ENCODE measurements at places on chromosomes 5 and 9.

DNA sequence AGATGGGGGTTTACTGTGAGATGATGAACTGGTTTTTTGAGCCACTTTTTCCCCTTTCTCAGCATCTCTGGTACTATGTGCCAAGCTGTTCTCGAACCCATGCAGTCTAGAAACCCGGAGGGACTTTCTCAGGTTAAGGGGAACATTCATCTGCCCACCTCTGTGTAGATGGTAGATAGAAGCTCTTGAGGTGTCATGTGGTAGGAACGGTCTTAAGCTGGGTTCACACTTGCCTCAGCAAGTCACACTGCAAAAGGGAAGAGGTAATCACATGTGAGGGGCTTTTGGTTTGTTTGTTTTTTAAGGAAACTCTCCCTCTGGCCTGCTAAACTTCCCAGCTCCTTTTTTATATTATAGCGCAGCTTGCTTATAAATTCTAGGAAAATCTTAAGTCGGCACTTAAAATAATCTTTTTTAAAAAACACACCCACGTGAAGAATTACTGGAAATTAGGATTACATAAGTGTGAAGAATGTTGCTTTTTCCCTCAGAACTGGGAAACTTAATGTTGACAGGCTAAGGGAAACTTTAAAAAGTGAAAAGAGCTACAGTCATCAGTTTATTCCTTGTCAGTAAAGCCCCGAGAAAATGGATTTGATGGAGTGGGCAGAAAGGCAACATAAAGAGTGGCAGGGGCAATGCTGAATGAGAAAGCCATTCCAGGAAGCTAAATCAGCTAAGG is 430.3 kb downstream of the ARHGEF28 start:
- DNase-seq, result no peak

GRCh38 chr9:2234371-2234893 is 219.3 kb downstream of the SMARCA2 start:
- DNase-seq, result no peak

GRCh38 chr9:73871636-73872035 is 625.5 kb upstream of the RORB start:
- DNase-seq, result no peak

- DNase-seq, result no peak
Measured at GRCh38 chr5:166436872-166437271, 1854.6 kb upstream of the WWC1 start.

- DNase-seq, result no peak
Measured at GRCh38 chr9:122084026-122084675, 9.0 kb downstream of the TTLL11 start.

DNA sequence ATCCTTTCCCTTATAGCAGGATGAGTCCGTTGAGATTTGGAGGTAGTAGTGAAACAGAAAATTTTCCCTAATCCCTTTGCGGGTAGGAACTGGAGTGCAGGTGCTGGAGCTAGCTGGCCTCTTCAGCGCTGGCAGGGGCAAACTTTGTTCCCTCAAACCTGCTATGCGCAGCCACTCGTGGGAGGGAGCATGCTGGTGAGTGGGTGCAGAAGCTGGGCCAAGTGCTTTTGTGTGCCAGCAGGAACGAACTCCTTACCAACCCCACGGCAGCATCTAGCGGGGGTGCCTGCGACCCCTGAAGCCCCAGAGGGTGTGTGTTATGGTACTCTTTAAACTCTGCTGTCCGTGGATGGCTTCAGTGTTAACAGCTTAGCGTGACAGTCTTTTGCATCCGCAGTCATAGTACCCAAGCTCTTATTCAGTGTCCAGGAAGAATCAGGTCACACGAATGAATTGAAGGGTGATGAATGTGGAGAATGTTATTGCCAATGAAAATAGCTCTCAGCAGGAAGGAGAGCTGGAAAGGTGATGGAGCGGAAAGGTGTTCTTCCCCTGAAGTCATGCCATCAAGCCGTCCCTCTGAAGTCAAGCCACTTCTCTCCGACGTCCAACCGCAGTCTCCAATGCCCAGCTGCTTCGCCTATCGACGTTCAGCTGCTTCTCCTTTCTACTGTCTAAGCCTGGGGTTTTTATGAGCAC is 1445.1 kb upstream of the CDH9 start:
- no peak for DNase-seq

GRCh38 chr9:102032614-102033013 is 294.2 kb upstream of the GRIN3A start:
- DNase-seq, result no peak

DNA sequence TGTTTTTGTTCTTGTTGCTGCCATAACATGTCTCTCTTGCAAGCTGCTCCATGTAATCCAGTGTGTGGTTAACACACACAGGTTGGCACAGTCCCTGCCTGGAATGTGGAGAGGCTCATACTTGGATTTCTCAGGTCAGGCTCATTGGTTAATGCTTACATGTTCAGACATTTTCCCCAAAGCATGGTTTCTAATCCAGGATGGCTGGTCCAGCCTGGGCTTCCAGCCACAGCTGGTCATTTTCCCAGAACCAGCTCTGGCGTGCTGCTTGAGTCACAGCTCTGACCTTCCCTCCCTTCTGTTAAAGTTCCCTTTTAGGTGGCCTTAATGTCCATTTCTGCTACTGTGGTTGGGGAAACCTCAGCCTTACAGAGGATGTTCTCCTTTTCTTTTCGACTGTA is 294.3 kb downstream of the TAF11L14 start:
- no peak for DNase-seq

GRCh38 chr9:88143179-88143578 is 4.9 kb upstream of the SPATA31C2 start:
- DNase-seq, result no peak

DNA sequence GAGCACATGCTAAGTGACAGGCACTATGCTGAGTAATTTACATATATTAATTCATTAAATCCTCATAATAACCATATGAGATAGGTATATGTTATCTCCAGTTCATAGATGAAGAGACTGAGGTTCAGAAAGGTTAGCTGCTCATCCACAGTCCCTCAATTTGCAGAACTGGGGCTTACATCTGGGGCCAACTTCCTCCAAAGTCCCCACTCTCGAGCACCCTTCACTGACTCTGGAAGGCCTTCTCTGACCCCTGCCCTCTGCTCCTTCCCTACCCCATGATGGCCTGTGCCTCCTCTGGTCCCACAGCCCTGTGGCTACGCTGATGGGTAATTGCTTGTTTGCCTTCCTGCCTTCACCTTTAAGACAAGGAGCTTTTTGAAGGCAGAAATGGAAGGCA is 71.6 kb downstream of the C5orf15 start:
- DNase-seq, result no peak

Measured in stimulated activated CD8-positive, alpha-beta memory T cell treated with anti-CD3 and anti-CD28 coated beads, Interleukin-4, amount 100 ng/mL, for 1 hour (primary cell).